Stimulated activated CD4-positive, alpha-beta T cell treated with anti-CD3 and anti-CD28 coated beads, TNF-alpha, amount 100 ng/mL, for 4 hours (primary cell): ENCODE measurements at places on chromosomes 7 and 10.

DNA sequence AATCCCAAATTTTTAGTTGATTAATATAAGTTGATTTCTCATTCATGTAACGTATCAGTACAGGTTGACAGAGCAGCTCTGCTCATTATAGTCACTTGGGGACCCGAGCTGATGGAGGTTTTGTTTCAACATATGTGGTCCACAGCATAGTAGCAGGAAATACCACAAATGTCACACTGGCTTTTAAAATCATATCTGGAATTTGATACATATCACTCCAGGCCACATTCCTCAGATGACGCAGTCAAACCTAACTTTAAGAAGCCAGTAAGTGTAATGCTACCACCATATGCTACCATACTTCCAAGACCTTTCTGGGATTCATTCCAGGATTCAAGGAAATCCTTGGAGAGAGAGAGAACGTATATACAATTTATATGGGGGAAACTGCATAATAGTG lies 156.3 kb downstream of the PHF14 start:
- DNase-seq = no peak

DNA sequence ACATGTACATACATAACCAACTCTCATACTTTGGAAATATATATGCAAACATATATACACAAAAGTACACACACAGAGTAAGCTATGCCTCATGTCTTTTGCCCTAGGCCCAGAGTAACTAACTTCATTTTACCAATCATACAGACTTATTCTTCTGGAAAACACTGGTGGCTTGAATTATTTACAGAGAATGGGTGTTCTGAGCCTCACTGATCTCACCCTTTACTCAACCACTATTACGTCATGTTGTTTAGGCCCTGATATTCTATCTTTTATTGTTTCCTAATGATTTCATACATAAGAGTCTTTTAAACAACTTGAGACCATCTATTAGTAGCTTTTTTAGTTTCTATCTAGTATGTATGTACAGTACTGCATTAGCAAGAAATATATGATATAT lies 43.0 kb downstream of the ANK3 start:
- no peak for DNase-seq

DNA sequence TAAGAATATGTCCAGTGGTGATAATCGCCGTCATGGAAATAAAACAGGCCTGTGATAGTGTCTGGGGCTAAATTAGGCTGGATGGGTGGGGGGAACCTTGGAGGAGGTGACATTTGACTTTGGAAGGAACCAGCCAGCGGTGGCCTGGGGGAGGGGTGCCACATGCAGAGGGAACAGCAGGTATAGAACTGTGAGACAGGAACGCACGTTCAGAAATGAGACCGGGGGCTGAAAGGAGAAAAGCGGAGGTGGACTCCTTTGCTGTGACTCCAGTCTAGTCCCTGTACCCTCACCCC lies 2.6 kb upstream of the CYP26A1 start:
- DNase-seq = no peak

DNA sequence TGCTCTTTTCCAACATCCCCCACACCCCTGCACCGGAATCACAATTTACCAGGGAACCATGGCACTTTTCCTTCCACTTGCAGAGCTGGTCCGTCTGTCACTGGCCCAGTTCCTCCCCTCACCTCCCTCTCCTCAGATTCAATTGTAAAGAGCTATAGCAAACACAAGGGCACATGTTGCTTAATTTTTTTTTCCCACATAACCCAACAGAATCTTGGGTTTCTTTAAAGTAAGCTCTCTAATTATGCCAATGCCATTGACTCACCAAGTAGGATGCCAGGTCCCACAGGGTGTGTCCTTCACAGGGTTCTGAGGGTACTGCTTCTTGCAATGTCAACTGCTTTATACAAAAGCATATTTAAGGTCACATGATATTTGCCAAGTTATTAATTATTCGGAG lies 262.2 kb downstream of the AUTS2 start:
- no peak for DNase-seq

DNA sequence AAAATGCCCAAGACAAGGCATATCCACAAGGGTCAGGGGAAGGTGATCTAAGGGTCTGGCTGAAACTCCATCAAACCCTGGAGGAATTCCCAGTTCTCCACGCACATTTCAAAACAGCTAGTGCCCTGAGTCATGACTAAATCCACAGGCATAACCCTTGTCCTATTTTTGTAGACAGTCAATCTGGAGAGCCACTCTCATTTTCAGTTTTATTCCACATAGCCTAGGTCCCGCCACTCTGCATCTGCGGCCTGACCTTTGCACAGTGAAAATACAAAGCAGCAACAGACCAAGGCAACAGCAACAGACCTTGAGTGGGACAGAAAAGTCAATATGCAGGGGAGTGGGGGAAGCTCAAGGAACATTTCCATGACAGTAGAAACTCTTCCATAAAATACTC lies 201.4 kb upstream of the NPVF start:
- DNase-seq = no peak

DNA sequence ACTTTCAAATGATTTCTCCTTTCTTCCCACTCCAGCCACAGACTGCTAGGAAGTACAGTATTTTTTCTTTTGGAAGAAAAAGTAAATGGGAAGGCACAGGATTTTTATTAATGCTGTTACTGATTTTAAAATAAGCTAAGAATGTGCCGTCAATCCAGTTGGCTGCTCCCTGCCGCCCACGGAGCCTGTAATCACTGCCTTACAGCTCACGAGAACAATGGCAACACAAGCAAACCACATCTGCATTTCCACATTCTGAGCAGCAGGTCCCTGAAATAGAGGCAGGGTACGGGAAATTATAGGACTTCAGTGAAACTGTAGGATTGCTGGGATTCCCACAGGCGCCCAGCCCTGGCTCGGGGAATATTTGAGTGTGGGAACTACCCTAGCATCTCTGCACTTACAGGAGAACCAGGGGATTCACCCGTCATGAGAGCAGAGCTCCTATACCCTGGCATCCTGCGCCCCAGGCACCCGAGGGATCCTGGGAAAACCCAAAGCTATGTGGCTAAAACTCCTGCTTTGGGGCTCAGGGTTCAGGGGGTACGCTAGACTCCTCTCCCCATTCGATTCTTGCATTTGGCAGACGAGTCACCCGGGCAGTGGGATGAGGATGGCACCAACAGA lies 72.9 kb upstream of the TNS3 start:
- no peak for DNase-seq

- no peak for DNase-seq
Observed at GRCh38 chr7:147363101-147363500, 1227.5 kb upstream of the C7orf33 start.

- no peak for DNase-seq
Observed at GRCh38 chr7:2309889-2310331, 4.3 kb downstream of the SNX8 start.

GRCh38 chr7:11830582-11831155 lies 1.3 kb downstream of the THSD7A start:
- no peak for DNase-seq

- DNase-seq = no peak
Observed at GRCh38 chr10:74529205-74529604, 297.2 kb upstream of the KAT6B start.

DNA sequence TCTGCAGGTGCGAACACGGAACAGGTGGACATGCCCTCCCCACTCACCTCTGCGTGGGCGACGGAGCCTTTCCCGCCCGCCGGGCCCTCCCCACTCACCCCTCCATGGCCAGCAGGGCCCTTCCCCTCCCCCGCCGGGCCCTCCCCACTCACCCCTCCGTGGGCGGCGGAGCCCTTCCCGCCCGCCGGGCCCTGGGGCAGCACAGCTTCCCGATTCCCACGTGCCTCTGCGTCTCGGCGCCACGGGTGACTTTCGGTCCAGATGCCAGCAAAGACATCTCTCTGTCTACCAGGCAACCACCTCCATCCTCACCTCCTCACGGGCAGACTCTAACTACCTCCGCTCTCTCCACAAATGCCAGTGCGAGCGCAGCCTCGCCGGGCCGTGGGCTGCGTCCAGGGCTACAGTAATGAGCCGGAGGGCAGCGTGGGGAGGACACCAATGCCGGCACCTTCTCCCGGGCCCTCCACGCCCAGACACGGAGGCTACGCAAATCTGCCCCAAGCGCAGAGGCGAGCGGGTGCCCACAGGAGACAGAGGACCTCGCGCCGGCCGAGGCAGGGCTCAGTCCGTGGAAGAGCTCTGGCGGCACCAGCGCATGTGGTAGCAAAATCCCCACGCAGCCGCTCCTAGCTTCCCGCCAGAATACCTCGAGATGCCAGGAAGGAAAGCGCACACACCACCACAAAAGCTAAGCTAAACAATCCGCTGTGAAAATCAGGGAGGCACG lies 21.8 kb downstream of the GPER1 start:
- DNase-seq = no peak

DNA sequence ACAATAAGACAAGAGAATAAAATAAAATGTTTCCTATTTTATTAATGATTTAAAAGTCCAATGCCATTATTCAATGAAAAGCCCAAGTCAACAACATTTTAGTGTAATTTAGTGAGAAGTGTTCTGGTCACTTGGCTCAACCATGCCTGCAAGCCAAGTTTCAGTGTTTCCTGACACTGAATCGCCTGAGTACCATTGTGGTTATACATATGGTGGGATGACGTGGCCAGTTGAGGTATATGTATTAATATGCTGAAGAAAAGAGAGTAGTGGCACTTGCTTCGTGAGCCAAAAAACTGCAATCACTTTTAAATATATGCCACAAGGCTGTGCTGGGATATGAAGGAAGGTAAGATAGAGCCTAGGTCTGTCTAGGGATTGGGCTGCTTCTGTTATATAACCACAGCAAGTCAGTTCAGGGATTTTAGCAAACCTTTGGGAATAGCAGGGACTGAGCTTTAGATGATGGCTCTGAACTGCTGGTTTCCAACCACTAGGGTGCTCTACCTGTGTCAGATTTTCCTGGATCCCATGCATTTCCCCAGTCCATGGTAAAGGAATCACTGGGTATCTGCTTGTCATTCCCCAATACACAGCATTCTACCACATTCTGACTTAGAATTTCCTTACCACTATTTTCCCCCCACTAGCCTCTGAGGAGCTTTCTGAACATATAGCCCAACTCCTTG lies 214.0 kb upstream of the PRPS1L1 start:
- no peak for DNase-seq

GRCh38 chr7:128017460-128017859 lies 13.8 kb downstream of the LRRC4 start:
- DNase-seq = no peak

DNA sequence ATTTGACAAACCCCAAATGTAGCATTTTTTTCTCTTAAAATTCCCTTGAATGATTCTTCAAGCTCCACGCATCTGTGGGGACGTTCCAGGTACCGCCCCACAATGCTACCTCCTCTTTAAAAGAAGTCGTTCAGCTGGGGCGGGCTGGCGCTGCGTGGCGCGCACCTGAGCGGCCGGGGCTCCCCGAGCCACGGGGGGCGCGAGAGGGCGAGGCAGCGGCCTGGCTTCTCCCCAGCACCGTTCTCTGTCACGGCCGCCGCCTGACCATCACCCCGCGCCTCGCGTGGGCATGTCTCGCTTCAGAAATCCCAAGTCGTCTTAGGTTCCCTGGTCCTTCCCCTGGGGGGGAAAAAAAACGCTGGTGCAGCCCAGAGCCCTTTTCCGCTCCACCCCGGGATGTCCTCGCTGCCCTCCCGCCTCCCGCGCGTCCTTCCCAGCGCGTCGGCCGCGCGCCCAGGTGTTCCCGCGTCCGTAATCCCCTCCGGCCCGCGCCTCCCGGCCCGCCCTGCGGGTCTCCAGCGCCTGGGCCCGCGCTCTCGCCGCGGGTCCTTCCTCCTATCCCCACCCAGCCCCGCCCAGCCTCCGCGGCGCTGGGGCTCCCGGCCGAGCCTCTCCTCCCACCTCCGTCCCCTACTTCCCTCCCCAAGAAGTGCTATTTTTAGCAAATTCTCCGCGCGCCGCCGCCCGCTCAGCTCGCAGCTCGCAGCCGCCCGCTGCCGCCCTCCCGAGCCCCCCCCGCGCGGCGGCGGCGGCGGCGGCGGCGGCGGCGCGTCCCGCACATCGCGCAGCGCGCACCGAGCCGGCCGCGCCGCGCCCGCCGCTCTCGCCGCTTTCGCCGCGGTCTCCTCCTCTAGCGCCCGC lies 58.7 kb upstream of the PRPS1L1 start:
- no peak for DNase-seq

DNA sequence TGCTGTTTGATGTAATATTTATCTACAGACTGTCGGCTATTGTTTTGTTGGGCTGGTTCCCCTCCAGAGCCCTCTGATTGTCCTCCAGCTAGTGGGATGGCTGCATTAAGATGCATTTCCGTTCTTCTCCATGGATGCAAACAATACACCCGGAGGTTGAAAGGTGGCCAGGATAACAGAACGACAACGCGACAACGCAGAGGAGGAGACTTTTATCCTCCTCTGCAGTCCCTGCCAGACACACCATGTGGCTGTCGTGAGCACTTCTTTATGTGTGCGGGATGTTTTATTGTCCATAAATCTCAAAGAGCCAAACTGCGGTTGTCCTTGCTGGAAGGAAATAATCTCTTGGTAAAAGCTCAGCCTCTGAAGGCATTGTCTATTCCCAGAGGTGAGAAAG lies 39.1 kb upstream of the TCERG1L start:
- no peak for DNase-seq

DNA sequence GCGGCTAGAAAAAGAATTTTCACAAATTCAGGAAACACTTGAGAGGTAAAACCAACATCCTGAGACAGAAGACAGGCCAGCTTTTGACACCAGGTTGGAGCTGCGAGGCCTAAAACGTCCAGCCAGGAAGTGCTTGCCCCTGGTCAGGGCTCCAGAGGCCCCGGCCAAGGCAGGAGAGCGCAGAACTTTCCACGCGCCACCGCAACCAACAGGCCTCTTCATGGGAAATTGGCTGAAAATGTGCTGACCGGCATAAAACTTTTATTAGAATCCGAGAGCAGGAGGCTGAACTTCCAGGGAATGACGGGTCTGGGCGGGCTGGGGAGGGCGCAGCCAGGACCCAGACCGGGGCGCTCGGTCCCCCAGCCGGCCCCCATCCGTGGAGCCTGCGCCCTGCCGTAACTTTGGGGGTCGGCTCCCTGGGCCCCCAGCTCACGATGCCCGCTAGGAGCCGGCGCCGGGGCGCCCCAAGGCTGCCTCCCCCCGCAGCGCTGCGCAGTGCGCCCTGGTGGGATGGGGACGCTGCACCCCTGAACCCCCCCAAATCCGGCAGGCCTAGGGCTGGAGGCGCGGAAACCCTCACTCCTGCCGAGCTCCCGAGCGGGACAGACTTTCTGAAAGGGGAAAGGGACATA lies 414.0 kb upstream of the MKI67 start:
- no peak for DNase-seq

DNA sequence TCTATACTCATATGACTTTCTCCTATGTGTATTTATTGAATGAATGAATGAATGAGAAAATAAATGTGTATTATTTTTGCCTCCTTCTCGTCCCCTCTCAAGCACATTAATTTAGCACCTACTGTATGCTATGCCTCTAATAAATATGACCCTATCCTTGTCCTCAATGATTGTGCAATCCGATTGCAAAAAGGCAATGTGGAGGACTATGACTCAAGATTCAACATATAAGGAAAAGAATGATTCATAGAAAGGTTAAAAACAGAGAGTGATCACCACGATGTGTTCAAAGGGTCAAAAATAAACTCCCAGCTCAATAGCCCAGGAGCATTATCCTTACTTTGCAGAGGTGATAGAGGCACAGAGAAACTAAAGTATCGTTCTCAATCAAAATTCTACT lies 322.8 kb upstream of the SORCS1 start:
- no peak for DNase-seq
